ENCODE measurements at places on chromosomes 2 and 18. TPM values are rescaled to one million over a fixed set of nuclear protein-coding genes. Genes with fewer than 3 reads are reported as not detected.

Gene GTF3C2
- 31.1 TPM for total RNA-seq

Gene TRIM54
- total RNA-seq, result 0.10 TPM

Gene OSR1
- total RNA-seq, result 11.6 TPM

Gene AQP12A
- total RNA-seq, result not detected

Gene UGT1A7
- total RNA-seq, result 0.96 TPM

Gene FBLN7
- total RNA-seq, result 17.7 TPM

Gene ALPG
- total RNA-seq, result not detected

Gene RBM44
- 0.33 TPM for total RNA-seq

Gene UGT1A3
- not detected for total RNA-seq

Gene MC2R
- total RNA-seq, result not detected

Gene ELOA2
- not detected for total RNA-seq

Gene VWC2L
- total RNA-seq, result not detected

Gene PROKR1
- total RNA-seq, result not detected

Gene TCF7L1
- total RNA-seq, result 5.1 TPM

Gene FAM168B
- 98.4 TPM for total RNA-seq

Gene GPATCH11
- total RNA-seq, result 5.0 TPM

Gene PRKAG3
- total RNA-seq, result 0.52 TPM

Gene NAT8
- not detected for total RNA-seq

Gene RNF152
- 36.8 TPM for total RNA-seq

Gene NBAS
- 110 TPM for total RNA-seq

Gene RPRD1A
- total RNA-seq, result 51.1 TPM

Gene PID1
- total RNA-seq, result 48.6 TPM

Gene G6PC2
- not detected for total RNA-seq

Gene FAM161A
- total RNA-seq, result 1.6 TPM

Data from smooth muscle cell of the pulmonary artery (primary cell).